ENCODE measurements at places on chromosomes 7 and 10.
A peak's percentile ranks its signal among the peaks of the same experiment; 100 is the strongest.

DNA sequence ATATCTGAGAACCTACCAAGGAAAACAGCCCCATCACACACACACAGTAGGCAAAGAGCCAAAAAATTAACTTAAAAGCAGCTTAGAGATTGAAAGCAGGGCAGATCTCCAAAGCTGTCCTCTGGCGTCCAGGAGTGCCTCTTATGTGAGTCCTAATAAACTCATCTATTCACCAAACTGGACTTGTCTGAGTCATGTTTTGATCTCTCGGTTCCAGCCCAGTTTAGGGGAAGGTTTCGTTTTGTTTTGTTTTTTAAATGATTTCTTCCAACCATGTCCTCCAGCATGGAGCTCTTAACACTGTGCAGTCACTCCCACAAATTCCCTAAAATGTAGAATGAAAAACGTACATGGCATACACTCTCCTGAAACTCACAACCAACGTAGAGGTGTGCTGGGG lies 6.7 kb upstream of the PRSS37 start:
- DNase-seq: no peak

- DNase-seq: no peak
Measured at GRCh38 chr10:10796061-10796773, 221.5 kb upstream of the CELF2 start.

DNA sequence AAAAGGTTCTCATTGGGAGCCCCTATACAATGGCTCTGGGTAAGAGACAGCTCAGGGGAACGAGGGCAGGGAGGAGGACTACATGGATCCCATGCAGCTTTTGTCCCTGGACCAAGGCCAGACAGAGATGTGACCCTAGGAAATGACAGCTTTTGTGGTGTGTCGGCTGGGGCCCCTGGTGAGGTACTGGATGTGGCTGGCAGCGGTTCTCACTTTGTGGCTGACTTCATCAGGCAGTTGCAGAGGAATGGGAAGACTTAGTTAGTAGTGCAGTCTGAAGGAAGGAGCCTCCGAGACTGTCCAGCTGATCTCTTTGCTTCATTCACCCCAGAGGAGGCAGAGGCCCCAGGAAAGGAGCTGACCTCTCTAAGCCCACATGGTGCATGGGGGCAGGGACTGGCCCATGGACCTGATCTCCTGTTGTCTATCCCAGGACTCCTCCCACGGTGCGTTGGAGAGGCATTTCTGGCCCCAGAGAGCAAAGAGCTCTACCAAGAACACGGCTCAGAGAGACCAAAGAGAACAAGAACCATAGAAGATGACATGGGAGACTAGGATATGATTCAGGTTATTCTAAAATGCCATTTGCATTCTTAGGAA lies 202.9 kb downstream of the RPS24 start:
- DNase-seq: no peak

DNA sequence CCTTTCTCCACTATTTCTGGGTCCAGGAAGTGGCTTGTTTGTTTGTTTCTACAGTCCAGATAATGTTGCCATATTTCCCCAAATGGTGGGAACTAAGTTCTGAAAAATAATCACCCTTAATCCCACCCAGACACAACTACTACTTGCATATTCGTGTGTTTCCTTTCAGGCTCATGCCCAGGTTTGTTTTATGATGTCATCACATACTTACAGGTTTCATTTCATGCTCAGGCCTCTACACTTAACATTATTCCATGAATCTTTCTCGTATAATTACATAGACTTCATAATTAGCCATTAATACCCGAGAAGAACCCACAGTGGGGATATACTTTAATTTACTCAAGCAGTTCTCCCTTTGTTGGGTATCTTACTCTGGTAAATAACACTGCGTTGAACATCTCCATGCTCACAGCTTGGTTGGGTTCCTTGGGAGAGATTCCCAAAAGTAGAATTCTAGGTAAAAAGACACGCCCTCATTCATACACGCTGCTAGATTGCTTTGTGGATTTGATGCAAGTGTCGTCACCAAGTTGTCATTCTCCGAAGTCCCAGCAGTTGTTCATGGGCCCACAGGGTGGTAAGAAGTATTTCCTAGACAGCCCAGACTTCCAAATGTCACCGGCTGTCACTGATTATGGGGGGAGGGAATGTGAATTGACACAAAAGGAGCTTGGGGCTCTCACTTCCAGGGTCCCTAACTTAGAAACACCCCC lies 42.6 kb downstream of the UNC5B start:
- DNase-seq: no peak

GRCh38 chr7:47846138-47846836 lies 102.0 kb downstream of the PKD1L1 start:
- DNase-seq: no peak

- no peak for DNase-seq
Measured at GRCh38 chr7:117281562-117281961, 41.3 kb downstream of the WNT2 start.

GRCh38 chr10:126021833-126022500 lies 125.6 kb downstream of the FANK1 start:
- DNase-seq: no peak

GRCh38 chr10:15188603-15189002 lies 20.1 kb upstream of the NMT2 start:
- peak; percentile 7 for DNase-seq

DNA sequence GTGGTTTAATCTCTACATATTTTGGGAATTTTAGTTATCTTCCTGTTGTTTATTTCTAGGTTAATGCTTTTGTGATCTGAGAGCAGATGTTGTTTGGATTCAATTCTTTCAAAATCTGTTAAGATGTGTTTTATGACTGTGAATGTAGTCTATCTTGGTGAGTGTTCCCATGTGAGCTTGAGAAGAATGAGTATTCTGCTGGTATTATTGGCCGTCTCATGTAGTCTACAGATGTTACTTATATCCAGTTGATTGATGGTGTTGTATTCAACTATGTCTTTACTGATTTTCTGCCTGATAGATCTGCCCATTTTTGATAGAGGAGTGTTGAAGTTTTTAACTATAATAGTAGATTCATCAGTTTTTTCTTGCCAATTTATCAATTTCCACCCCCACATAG lies 141.4 kb upstream of the FOXP2 start:
- no peak for DNase-seq

- no peak for DNase-seq
Measured at GRCh38 chr7:85773116-85773728, 586.4 kb upstream of the SEMA3D start.

DNA sequence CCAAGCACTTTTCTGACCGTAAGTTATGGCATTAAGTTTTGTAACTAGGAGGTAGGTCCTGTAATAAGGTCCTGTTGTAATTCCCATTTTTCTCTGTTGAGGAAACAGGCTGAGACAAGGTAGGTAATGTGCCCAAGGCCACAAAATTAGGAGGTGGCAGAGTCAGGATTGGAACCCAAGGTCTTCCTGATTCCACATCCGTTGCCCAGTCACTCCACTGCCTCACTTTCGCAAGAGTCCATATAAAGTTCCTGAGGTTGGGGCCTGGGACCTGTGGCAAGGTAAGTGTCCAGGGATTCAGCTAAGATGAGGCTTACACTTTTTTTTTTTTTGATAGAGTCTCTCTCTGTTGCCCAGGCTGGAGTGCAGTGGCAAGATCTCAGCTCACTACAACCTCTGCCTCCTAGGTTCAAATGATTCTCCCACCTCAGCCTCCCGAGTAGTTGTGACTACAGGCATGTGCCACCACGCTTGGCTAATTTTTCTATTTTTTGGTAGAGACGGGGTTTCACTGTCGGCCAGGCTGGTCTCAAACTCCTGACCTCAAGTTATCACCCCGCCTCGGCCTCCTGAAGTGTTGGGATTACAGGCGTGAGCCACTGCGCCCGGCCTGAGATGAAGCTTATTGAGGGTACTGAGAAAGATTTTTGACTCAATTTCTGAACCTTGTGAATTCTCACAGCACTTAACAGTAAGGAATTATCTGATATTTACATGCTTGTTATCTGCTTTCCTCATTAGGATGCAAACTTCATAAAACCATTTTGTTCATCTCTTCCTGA lies 20.3 kb upstream of the GNA12 start:
- no peak for DNase-seq

- DNase-seq: no peak
Measured at GRCh38 chr10:88525371-88526069, 57.6 kb downstream of the RNLS start.

All from activated effector memory CD4-positive, alpha-beta T cell treated with Interleukin-2 at 50 U/mL for 16 hours (primary cell).